ENCODE measurements at places on chromosomes 7 and 10.

GRCh38 chr7:23653942-23654341 lies 26.1 kb upstream of the FAM221A start:
- no peak for DNase-seq

DNA sequence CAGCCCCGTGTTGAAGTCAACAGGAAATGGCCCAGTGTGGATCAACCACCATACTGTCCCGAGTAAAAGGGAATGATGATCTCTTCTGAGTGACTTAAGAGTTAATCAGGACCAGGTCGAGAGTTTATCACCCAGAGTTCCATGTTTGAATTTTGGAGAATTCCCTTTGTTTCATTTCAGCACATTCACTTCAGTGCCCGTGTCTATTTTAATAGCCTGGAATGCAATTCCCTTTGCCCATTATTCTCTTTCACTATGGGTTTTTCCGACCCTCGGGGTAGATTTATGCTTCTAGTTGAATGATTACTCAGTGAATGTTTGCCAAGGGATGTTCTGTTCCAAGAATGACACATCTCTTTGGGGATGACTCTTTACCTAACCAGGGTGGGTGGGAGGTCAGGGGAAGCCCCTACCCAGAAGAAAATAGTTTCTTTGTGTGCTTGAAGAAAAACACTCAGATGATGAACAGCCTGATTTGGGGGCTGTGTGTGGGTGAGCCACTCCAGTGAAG lies 594.9 kb downstream of the INHBA start:
- DNase-seq = no peak

- no peak for DNase-seq
Observed at GRCh38 chr10:6120691-6121090, 31.9 kb downstream of the RBM17 start.

DNA sequence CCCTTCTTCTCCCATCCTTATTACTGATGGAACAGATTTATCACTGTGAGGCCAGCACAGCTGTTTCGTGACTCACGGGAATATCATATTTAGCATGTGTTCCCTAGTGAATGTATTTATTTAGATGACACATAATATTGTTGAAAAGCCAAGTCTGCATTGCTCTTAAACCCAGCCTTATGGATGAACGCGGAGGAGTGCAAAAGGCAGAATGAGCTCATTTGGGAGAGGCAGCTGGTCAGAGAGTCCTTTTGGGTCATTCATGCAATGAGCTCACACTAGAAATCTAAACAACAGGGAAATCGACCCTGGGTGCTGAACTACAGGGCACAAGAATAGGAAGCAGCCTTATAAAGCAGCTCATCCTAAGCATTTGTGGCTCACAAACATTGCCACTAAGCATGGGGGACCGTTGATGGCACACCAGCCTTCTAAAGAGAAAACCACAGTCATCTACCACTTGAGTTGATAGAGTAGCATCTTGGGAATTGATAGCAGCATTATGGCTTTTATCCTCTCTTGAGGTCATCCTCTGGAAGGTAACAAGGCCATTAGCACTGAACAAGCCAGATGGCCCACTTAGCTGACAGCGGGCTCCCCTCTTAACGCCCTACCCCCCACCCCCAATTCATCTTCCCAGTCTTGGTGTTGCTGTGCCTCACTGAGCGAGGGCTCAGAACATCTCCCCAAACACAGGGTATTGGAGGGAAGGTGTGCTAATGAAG lies 32.9 kb upstream of the SDK1 start:
- DNase-seq = no peak

Measured in GM06990 (cell line).